ENCODE measurements at places on chromosomes 7 and 10. TPM values are rescaled to one million over a fixed set of nuclear protein-coding genes. Genes with fewer than 3 reads are reported as not detected.

HGF gene
- total RNA-seq = 0.32 TPM

CPED1 gene
- total RNA-seq = 0.44 TPM

PLEKHS1 gene
- total RNA-seq = not detected

SUFU gene
- 11.6 TPM for total RNA-seq

HTR5A gene
- not detected for total RNA-seq

ITGB8 gene
- total RNA-seq = 1.8 TPM

MMRN2 gene
- total RNA-seq = 2.4 TPM

SCIN gene
- 1.2 TPM for total RNA-seq

AOAH gene
- not detected for total RNA-seq

AFAP1L2 gene
- total RNA-seq = 5.0 TPM

GCK gene
- total RNA-seq = 4.5 TPM

PAX4 gene
- total RNA-seq = not detected

SAMD9L gene
- 0.15 TPM for total RNA-seq

DNAH11 gene
- total RNA-seq = 4.2 TPM

FGFR2 gene
- 95.0 TPM for total RNA-seq

CDH23 gene
- total RNA-seq = 2.9 TPM

INSYN2A gene
- total RNA-seq = 0.13 TPM

UBTD1 gene
- 29.1 TPM for total RNA-seq

MYPN gene
- total RNA-seq = 0.05 TPM

OPALIN gene
- total RNA-seq = not detected

MMP21 gene
- total RNA-seq = not detected

LRRC17 gene
- total RNA-seq = 1.6 TPM

RUFY2 gene
- 10.7 TPM for total RNA-seq

SPDYE3 gene
- not detected for total RNA-seq

RBP3 gene
- total RNA-seq = not detected

TMEM270 gene
- not detected for total RNA-seq

MBLAC1 gene
- total RNA-seq = 3.0 TPM

HIF1AN gene
- 53.9 TPM for total RNA-seq

IL6 gene
- total RNA-seq = 0.27 TPM

SPDYE2B gene
- not detected for total RNA-seq

HOXA3 gene
- not detected for total RNA-seq

GPR146 gene
- total RNA-seq = 0.92 TPM

ABCC2 gene
- total RNA-seq = 0.57 TPM

CLRN3 gene
- not detected for total RNA-seq

CALML3 gene
- not detected for total RNA-seq

ANXA8 gene
- not detected for total RNA-seq

ADIRF gene
- total RNA-seq = 1.0 TPM

RGS10 gene
- total RNA-seq = 23.1 TPM

KAZALD1 gene
- total RNA-seq = 10.2 TPM

SUPV3L1 gene
- total RNA-seq = 43.7 TPM

ABCB1 gene
- total RNA-seq = 0.82 TPM

GPNMB gene
- 1.1 TPM for total RNA-seq

RADIL gene
- total RNA-seq = 8.6 TPM
